Bladder microvascular endothelial cell (primary cell): ENCODE measurements at places on chromosomes 7 and 10. TPM values are rescaled to one million over a fixed set of nuclear protein-coding genes. Genes with fewer than 3 reads are reported as not detected.

HOXA3 gene
- total RNA-seq = 0.97 and 2.3 TPM in 2 replicates

CPA2 gene
- total RNA-seq = not detected in 2 replicates

FAM20C gene
- 3.1 and 8.2 TPM in 2 replicates for total RNA-seq

TAS2R39 gene
- not detected in 2 replicates for total RNA-seq

NODAL gene
- not detected in 2 replicates for total RNA-seq

KLF14 gene
- not detected in 2 replicates for total RNA-seq

PPA1 gene
- total RNA-seq = 179 and 185 TPM in 2 replicates

HOXA1 gene
- total RNA-seq = 0.49 and 0.63 TPM in 2 replicates

DENND10 gene
- total RNA-seq = 44.0 and 65.1 TPM in 2 replicates
